ENCODE measurements at places on chromosomes 6 and 20. TPM values are rescaled to one million over a fixed set of nuclear protein-coding genes. Genes with fewer than 3 reads are reported as not detected.

DNA sequence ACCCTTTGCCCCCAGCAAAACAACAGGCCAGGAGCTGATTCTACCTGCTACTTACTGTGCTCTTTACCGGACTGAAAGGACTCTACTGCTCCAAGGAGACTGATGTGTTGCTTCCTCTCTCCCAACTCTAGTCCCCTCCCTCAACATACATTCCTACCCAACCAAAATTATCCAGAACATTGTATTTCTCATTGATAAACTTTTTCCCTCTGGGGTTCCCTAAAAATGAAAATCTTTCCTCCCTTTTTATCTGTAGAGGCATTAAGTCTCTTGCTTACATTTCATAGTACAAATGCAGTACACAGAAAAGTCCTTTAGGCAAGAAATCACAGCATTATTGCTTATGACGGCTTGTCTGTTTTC is 940 bp upstream of the HS3ST5 start:
- DNase-seq = no peak

DNA sequence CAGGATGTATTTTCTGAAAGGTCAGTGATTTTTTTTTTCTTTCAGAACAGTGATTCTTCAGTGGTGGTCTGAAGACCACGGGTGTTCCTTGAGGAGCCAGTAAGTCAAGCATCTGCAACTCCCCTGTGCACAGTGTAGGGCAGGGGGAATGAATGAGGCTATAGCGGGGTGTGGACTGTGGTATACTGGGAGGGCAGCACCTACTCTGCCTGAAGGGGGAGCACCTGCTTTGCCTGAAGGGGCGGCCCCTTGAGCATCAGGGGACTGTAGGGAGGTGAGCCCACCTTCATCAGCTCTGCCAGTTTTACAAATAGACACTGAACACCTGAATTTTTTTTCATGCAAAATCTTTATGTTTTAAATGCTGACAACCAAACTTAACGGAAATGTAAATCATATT is 77.5 kb upstream of the RIPOR2 start:
- DNase-seq = no peak

- DNase-seq = no peak
Measured at GRCh38 chr6:106255306-106255705, 70.3 kb downstream of the ATG5 start.

- DNase-seq = no peak
Measured at GRCh38 chr20:47747669-47748031, 37.6 kb downstream of the SULF2 start.

- no peak for DNase-seq
Measured at GRCh38 chr6:96521306-96521643, 331 bp upstream of the UFL1 start.

- DNase-seq = peak; percentile 36
Measured at GRCh38 chr6:116616737-116617053, 416 bp downstream of the RSPH4A start.

GRCh38 chr6:13296536-13296997 is 31.8 kb downstream of the TBC1D7 start:
- DNase-seq = no peak

DNA sequence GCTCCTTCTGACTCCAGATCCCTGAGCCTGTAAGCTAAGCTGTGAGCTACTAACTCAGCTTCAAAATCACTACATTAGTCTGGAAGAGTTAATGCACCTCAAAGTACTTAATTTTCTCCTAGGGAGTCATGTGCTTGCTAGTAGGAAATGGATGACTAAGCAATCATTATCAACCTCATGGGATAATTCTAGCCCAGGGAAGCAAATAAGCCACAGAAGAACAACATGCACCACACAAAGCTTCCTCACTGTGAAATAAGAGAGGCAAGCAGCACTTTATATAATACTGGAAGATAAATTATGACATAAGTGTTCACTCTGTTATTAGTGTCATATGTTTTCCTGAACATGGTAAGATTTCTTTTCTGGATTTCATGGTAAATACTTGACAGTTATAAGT is 57.9 kb upstream of the RCAN2 start:
- no peak for DNase-seq

GRCh38 chr20:64254571-64255360 is 782 bp upstream of the PCMTD2 start:
- DNase-seq = no peak

DNA sequence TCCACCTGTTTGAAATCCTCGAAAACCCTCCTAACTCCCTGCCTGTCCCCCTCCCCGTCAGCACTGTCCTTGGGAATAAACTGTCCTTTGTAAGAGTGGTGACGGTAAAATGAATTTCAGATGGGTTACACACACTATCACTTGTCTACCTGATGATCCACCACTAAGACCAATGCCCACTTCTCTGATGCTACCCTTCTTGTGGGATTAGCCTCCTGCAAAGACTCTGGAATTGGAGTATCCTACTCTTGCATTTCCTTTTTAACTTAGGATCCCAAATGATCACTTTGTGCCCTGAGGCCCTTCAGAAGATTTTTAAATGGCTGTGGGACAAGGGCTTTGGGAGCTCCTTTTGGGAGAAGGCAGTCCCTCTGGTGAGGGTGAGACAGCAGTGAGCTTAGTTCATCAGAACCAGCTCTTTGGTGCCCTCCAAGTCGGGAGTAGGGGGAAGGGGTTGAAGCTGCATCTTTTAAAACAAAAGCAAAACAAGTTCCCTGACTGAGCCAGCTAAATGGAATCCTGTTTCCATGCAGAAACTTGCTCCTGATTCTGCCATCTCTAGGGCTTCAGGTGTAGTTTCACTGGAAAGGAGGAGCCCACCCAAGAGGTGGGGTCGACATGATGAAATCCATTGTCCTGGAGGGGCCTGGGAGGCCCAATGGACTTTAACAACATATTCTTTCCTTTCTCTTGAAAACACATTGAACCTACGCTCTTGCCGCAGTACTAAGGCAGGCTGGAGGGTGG is 86.5 kb downstream of the ASXL1 start:
- no peak for DNase-seq

DNA sequence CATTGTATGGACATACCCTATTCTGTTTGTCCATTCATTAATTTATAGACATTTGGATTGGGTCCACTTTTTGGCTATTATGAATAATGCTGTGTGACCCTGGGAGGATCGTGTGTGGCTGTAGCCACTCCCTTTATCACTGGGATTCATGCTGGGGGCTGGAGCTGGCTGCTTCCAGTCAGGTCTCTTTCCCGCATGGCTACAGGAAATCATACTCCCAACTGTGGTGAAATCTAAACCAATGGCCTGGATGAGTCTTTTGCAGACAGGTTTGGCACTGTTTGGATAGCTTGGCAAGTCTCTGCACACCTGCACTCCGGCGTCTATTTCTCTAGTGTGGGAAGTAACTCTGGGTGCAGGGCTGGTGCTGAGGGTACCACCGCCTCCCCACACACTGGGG is 80.4 kb downstream of the RIN2 start:
- no peak for DNase-seq

GRCh38 chr6:81556551-81556950 is 195.9 kb downstream of the TENT5A start:
- peak; percentile 15 for DNase-seq

DNA sequence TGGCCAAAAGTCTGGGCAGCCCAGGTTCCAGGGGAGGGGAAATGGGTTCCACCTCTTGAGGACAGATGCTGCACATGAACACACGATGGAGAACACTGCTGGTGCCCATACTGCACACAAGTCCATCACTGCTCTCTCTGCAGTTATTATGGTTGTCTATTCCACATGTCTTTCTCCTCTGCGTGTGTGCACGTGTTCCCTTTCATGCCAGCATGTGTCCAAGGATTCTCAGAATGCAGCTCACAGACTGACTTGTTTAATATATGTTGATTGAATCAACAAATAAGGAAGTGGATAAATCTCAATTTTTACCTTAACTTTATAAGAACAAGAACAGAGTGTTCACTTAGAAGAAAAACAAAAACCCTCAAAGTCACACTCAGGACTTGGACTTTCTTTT is 158.9 kb downstream of the FNDC1 start:
- DNase-seq = peak; percentile 3

- no peak for DNase-seq
Measured at GRCh38 chr6:127968394-127968793, 67.5 kb upstream of the THEMIS start.

DNA sequence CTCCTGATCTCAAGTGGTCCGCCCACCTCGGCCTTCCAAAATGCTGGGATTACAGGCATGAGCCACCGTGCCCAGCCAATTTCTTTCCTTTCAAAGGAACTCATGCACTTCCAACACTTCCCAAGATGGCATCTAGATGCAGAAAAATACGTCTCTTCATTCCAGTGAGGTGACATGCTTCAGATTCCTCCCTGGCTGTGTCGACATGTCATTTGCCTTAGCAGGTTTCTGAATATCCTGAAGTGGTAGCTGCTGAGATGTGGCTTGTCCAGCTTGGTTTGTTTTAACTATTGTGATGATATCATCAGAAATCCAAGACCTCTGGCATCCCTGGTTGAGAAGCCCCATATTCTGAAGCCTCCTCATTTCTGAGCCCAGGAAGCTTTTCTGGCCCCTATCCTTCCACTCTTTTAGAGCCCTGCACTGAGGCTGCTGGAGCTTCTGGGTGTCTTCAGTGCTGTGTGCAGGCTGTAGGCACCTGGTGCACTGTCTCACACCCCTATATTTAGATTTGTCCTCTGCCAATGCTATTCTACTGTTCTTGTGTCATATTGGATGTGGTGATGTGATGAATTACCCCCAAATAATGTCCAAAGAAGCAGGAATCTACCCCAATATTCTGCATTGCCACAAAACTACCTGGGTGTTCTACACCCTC is 73.3 kb upstream of the E2F3 start:
- DNase-seq = no peak

DNA sequence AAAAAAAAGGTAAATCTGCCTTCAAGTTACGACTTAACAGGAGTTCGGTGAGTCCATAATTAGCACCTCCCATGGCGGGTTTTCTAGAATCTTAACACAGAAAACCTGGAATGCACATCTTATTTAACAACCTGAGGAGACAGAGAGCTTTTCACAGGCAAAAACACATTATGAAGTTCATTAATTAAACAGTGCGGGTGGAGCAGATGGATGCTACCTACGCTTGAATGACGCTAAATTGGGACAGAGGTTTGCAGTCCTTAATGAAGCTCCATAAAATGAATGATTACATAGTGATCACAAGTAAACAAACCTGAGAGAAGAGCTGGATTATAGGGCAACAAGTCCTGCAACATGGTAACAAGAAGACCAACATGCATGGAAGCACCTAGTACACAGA is 81.0 kb downstream of the INSM1 start:
- DNase-seq = no peak

- DNase-seq = peak; percentile 54
Measured at GRCh38 chr6:112620812-112621569, 273.9 kb downstream of the RFPL4B start.

- DNase-seq = no peak
Measured at GRCh38 chr6:100915876-100916275, 34.7 kb upstream of the ASCC3 start.

- no peak for DNase-seq
Measured at GRCh38 chr20:4090756-4091489, 75.6 kb upstream of the RNF24 start.

The MYBL2 gene
- total RNA-seq = 7.7 TPM

The WFDC10B gene
- not detected for total RNA-seq

The HMGA1 gene
- 30.4 TPM for total RNA-seq

The TSBP1 gene
- not detected for total RNA-seq

The FAM209B gene
- total RNA-seq = not detected

The SIRPG gene
- total RNA-seq = not detected

The PPIL6 gene
- total RNA-seq = 10.9 TPM

The CST5 gene
- not detected for total RNA-seq

The TREML4 gene
- total RNA-seq = not detected

The TPBG gene
- 16.6 TPM for total RNA-seq

The PRKN gene
- total RNA-seq = 7.0 TPM

The CMTR1 gene
- 41.0 TPM for total RNA-seq

The SPATS1 gene
- not detected for total RNA-seq
